NCI-H1105 treated with DMSO at 0.1 percent for 48 hours (cell line): ENCODE measurements at places on chromosomes 13 and 19.

- DNase-seq: no peak
Measured at GRCh38 chr13:77338961-77339401, 12.1 kb upstream of the MYCBP2 start.

DNA sequence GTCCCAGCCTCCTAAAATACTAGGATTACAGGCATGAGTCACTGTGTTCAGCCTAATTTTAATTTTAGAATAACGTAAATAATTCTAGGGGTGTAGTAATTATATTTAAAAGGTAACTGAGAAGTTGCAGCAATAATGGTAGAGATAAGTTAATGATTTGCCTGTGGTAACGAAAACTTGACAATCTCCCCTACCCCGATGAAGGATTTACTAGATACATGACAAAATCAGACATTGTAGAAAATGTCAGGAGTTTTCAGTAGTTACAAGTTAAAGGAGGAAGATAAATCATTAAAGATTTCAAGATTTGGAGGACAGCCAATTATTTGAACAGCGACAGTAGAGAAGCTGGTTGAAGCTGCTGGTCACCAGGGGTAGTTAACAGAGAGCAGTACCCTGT, 652.2 kb upstream of the PCDH20 start:
- DNase-seq: no peak

GRCh38 chr13:103788061-103788652, 721.9 kb upstream of the SLC10A2 start:
- no peak for DNase-seq

DNA sequence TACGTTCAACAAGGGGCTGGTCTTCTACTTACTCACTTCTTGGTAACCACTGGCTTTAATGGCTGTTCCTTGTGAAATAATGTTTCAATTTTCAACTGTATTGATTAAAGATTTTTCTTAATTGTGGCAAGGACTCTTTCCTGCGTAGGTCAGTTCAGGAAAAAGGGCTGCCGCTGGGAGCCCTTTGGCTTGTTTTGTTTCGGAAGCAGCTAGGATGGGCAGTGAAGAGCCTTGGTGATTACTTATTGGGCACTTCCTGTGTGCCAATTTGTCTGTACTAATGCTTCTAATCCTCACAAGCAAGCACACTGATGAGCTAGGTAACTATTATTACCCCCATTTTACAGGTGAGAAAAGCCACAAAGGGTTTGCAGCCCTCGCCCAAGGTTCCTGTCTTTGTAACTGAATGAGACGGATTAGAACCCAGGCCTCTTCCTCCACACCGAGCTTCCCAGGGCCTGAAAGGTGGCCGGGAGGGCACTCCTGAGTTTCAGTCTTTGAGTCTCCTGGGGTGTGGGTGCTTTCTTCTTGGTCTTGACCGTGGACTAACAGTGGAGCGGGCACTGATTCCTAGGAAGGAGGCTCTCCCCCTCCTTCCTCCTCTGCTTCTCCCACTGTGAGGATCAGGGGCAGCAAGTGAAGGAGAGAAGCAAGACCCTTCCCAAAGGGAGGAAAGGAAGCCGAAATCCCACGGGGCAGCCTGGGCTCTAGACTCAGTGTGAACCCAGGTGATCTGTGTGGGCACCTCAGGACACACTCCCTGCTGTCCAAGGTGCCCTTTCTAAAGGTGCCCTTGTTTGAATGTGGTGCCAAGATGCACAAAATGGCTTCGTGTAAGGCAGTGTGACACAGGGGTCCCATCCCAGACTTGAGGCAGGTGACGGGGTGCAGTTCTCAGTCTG, 3.7 kb downstream of the COL4A2 start:
- DNase-seq: no peak

DNA sequence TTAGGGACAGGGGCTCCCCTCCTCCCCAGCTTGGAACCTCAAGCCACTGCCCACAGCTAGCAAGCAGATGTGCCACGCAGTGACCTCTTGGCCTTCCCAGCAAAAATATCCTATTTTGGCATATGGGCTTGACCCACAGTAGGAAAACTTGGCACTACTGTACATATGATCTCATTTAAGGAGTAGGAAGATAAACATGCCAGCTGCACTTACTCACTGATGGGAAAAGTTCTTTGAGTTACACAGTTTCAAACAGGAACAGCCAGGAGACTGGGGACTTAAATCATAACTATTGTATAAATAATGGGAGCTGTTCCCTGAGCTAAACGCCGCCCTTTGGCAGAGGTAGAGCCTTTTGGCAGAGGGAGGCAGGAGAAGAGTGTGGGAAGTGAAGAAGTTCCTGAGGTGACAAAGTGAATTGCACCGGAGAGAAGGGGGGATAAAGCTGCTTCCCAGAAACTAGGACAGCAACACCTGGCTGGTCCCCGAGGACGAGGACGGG, 6.1 kb downstream of the SACS start:
- no peak for DNase-seq

- DNase-seq: no peak
Measured at GRCh38 chr13:48783181-48783630, 129.5 kb downstream of the CYSLTR2 start.

DNA sequence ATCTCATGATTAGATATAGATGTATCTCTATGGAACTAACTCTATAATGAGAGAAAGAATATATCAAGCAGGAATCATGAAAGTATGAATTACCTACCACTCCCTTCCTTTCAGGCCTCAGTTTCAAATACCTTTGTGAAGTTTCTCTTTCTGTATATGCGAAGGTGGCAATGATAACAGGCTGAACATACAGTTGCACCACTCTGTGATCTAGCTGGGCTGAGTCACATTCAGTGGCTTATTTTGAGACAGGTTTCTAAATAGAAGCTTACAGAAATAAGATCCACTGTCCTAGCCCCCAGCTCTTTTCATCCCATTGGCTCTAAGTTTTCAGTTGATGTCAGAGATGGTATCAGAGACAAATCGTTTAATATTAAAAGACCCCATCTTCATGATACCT, 662.0 kb downstream of the SLITRK1 start:
- DNase-seq: no peak

DNA sequence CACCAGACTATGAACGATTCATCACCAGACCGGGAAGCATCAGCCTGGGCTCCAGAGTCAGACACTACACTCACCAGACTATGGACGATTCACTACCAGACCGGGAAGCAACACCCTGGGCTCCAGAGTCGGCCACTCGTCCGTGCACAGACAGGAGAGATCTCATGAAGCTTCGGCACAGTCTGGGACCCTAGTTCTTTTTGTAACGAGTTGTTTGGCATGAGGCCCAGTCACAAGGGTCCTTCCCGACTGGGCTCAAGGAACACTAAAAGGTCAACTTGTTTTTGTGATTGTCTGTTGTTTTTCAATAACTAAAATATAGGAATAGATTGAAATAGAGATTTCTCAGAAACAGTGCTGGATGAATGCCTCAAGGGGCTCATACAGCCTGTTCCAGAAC, 1141.6 kb upstream of the MIR17HG start:
- DNase-seq: no peak

- DNase-seq: no peak
Measured at GRCh38 chr19:952680-953444, 27.0 kb downstream of the ARID3A start.

DNA sequence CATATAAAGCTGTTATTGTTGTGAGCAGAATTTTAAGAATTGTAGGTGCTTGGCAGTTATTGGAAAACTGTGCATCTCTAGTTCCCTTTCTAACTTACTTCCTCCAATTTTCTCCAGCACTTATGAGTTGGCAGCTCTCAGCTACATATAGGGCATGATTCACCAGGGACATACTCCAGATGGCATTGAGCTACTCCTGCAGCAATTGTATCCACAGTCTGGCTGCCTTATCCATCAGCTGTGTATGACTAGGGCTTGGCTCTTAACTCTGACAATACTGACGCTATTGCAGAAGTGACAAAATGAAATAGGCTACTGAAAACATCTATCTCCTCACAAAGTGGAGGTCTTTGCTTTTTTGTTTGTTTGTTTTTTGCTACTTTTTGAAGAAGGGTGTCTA, 276.7 kb downstream of the POU4F1 start:
- DNase-seq: peak; percentile 8

- peak; percentile 48 for DNase-seq
Measured at GRCh38 chr13:23578411-23579071, 8.3 kb downstream of the TNFRSF19 start.

DNA sequence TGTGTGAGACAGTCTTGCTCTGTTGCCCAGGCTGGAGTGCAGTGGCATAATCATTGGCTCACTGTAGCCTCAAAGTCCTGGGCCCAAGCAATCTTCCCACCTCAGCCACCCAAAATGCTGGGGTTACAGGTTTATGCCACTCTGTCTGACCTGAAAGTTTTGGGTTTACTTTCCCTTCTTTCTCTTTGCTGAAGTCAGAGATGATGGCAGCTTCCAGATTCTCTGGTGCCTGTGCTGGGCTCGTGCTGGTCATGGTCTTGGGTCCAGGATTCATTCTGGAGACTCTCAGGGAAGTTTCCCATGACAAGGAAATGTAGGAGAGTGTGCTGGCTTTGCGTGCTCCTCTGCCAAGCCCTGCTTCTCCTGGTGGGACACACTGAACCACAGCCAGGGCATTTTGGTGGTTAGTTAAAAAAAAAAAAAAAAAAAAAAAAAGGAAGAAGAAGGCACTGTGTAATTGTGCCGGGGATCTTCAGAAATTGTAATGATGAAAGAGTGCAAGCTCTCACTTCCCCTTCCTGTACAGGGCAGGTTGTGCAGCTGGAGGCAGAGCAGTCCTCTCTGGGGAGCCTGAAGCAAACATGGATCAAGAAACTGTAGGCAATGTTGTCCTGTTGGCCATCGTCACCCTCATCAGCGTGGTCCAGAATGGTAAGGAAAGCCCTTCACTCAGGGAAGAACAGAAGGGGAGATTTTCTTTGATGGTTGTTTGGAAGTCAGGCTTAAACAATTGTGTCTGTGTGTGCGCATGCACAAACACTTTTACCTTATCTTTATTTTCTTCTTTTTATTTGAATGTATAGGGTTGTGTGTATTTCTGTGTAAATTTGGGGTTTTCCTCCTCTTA, at the start of gene ALOX5AP:
Gene ALOX5AP (plus strand): TSS at position 519 of the 847 bp plus-strand sequence. CDS start 63 bp downstream, at position 582.
- DNase-seq: no peak

DNA sequence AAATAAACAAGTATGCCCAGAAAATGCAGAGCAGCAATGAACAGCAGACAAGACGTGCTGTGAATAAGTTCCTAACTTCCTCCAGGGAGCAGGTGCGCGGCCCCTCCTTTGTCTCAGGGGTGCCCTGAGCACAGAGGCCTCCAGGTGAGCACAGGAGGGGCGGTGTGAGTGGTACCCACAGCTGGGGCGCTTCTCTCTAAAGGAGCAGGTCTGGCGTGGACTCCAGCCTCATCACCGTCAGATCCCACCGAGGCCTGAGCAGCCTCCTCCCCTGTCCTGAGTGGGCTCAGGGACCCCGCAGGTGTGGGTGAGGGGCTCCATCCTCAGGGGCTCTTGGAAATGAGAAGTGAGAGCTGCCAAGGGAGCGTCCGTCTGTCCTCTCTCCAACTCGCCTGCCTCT, 3.2 kb downstream of the LILRA5 start:
- no peak for DNase-seq

DNA sequence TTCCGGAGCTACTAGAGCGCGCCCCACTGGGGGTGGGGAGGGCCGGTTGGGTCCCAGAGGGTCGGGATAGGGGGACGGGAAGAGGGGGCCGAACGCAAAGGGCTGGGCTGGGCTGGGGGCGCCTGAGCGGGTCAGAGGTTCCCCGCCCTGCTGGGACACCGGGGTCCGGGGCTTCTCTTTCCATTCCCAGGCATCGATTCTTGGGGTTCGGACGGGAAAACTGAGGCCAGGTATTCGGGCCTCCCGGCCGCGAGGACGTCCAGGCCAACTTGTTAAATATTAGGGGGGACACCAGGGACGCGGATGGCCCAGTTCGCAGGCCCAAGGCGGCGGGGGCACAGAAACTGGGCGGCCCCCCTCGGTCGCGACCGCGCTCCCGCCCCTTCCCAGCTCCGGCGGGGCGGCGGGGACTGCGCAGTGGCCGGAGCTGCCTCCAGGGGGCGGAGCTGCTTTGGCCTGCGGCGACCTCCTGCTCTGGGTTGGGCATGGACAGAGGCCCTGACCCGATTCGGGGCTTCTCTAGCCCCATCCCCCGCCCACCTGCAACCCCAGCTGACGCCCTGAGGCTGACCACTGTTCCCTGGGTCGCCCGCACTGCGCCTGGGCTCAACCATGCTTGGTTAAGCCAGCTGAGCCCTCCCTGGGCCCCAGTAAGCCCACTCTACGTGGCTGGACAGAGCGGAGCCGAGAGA, 1.2 kb upstream of the KLF16 start:
- no peak for DNase-seq

- DNase-seq: peak; percentile 76
Measured at GRCh38 chr13:57666131-57666953, 34.8 kb downstream of the PCDH17 start.

- no peak for DNase-seq
Measured at GRCh38 chr13:80054806-80055205, 286.1 kb downstream of the SPRY2 start.

DNA sequence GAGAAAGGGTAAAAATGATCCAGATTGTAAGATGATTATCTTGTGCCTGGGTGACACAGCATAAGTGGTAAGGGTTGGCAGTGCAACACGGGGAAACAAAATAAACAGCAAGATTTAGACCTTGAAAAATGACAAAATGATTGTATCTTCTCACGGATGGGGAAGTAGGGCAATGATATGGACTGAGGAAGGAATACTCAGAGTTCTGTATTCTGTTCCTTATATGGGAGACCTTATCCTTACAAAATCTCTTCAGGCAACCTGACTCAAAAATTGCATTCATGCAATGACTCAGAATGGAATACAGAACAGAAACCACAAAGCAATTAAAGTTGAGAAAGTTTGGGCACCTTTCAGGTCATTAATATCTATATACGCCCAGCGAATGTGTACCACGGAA, 149.0 kb downstream of the HS6ST3 start:
- no peak for DNase-seq
